Activated CD4-positive, alpha-beta T cell treated with anti-CD3 and anti-CD28 coated beads for 36 hours (primary cell): ENCODE measurements at places on chromosomes 5 and 9. TPM values are rescaled to one million over a fixed set of nuclear protein-coding genes. Genes with fewer than 3 reads are reported as not detected.
A peak's percentile ranks its signal among the peaks of the same experiment; 100 is the strongest.

The PLEKHG4B gene
- total RNA-seq, result 0.25 TPM

The MLANA gene
- total RNA-seq, result not detected

The PCDHA1 gene
- total RNA-seq, result not detected

The PTGS1 gene
- not detected for total RNA-seq

The ITK gene
- 208 TPM for total RNA-seq

The DNM1 gene
- 0.72 TPM for total RNA-seq

The S1PR3 gene
- 1.2 TPM for total RNA-seq

The CCDC171 gene
- 2.9 TPM for total RNA-seq

GRCh38 chr5:73393611-73394489 lies 54.7 kb downstream of the FOXD1 start:
- no peaks in the 10 kb centered on the region for H3K36me3 ChIP-seq
- DNase-seq, result no peak
- peaks cover 3% of the 10 kb centered on the region for H3K4me1 ChIP-seq
- no peak overlapping the region for H3K27ac ChIP-seq

- H3K27ac ChIP-seq, result no peak overlapping the region
- H3K27me3 ChIP-seq, result peaks cover 53% of the 10 kb centered on the region
- no peak overlapping the region for H3K4me3 ChIP-seq
- H3K36me3 ChIP-seq, result peaks cover 6% of the 10 kb centered on the region
- DNase-seq, result peak; percentile 32
Measured at GRCh38 chr9:36987891-36988290, 46.2 kb downstream of the PAX5 start.

GRCh38 chr5:158084292-158084691 lies 225.3 kb upstream of the CLINT1 start:
- no peak overlapping the region for H3K27ac ChIP-seq
- no peaks in the 10 kb centered on the region for H3K4me1 ChIP-seq
- DNase-seq, result no peak

GRCh38 chr9:6894135-6894534 lies 136.4 kb downstream of the KDM4C start:
- peaks cover 35% of the 10 kb centered on the region for H3K36me3 ChIP-seq
- no peak overlapping the region for H3K27ac ChIP-seq
- H3K4me3 ChIP-seq, result no peak overlapping the region
- H3K27me3 ChIP-seq, result no peaks in the 10 kb centered on the region
- peak; percentile 31 for DNase-seq

- H3K4me1 ChIP-seq, result peaks cover 12% of the 10 kb centered on the region
- H3K4me3 ChIP-seq, result no peak overlapping the region
- H3K36me3 ChIP-seq, result peaks cover 31% of the 10 kb centered on the region
- H3K27me3 ChIP-seq, result no peaks in the 10 kb centered on the region
- no peak overlapping the region for H3K27ac ChIP-seq
Measured at GRCh38 chr9:37899041-37899440, 4.9 kb downstream of the SLC25A51 start.

GRCh38 chr9:138098116-138098907 lies 220.7 kb downstream of the CACNA1B start:
- no peak for DNase-seq
- H3K36me3 ChIP-seq, result no peaks in the 10 kb centered on the region
- H3K27me3 ChIP-seq, result no peaks in the 10 kb centered on the region
- no peak overlapping the region for H3K27ac ChIP-seq

- H3K4me1 ChIP-seq, result no peaks in the 10 kb centered on the region
- DNase-seq, result no peak
- no peak overlapping the region for H3K4me3 ChIP-seq
- H3K27ac ChIP-seq, result no peak overlapping the region
- H3K36me3 ChIP-seq, result no peaks in the 10 kb centered on the region
Measured at GRCh38 chr9:101691657-101692056, 46.8 kb downstream of the GRIN3A start.

GRCh38 chr5:73307645-73308355 lies 134.8 kb downstream of the TMEM174 start:
- peaks cover 10% of the 10 kb centered on the region for H3K4me1 ChIP-seq
- peaks cover 78% of the 10 kb centered on the region for H3K27me3 ChIP-seq
- H3K27ac ChIP-seq, result no peak overlapping the region
- H3K4me3 ChIP-seq, result no peak overlapping the region

DNA sequence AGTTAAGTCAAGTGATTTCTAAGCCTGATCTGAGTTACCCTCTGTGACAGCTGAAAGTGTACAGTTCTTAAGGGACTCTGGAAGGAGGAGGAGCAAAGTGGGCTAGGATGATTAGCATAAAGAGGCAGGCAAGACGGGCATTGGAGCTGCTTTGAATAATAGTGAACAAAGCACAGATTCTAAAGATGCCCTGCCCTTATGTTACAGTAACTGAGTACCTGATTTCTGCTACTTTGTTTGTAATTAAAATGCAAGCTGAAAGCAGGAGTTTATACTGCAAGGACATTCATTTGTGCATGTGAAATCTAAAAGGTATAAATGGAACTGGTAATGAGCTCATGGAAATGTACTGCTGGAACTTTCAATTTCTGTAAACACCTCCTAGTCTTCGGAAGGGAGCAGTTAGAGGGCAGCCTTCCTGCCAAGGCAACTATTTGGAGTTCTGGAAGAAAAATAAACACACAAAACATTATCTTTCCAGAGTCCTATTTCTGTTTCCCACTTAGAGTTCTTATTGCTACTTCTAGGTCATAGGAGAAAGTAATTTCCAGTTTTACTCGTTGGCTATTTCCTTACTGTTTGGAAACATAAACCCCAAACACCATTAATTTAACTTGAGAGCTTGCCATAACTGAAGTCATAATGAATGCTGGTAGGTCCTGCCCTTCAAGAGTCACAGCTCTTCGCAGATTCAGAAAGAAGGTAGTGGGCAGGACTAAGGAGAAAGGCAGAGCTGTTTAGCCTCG lies at the start of gene RANBP3L:
Gene RANBP3L, minus strand, starts transcription at position 45 of the 746 bp plus-strand sequence. CDS start 486 bp downstream, outside the sequence.
- no peak for DNase-seq
- no peak within 1 kb of the TSS for H3K4me3 ChIP-seq

GRCh38 chr5:93022211-93022610 lies 558.8 kb downstream of the NR2F1-AS1 start:
- no peaks in the 10 kb centered on the region for H3K27me3 ChIP-seq
- no peak overlapping the region for H3K27ac ChIP-seq
- H3K36me3 ChIP-seq, result no peaks in the 10 kb centered on the region
- no peak overlapping the region for H3K4me3 ChIP-seq

DNA sequence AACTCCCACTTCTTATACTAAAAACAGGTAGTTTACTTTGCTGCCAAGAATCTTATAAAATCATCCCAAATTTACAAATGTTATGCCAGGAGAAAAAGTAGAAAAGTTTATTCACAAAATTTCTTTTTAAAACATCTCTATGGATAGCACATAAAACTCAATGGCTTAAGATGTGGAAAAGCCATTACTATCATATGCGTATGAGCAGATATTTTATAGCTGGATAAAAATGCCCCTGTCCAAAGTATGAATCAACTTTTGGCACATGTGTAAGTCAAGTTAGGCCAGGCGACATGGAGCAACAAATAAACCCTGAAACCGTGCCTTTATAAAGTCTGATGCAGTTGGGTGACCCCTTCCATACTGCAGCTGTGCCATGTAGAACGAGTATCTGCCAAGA lies 38.6 kb upstream of the FBP1 start:
- H3K27ac ChIP-seq, result no peak overlapping the region
- DNase-seq, result no peak
- H3K36me3 ChIP-seq, result no peaks in the 10 kb centered on the region
- no peak overlapping the region for H3K4me3 ChIP-seq

GRCh38 chr5:32129074-32129598 lies 45.0 kb downstream of the GOLPH3 start:
- peaks cover 34% of the 10 kb centered on the region for H3K4me1 ChIP-seq
- DNase-seq, result no peak
- H3K4me3 ChIP-seq, result no peak overlapping the region
- H3K27ac ChIP-seq, result peak overlapping the region; percentile 67

DNA sequence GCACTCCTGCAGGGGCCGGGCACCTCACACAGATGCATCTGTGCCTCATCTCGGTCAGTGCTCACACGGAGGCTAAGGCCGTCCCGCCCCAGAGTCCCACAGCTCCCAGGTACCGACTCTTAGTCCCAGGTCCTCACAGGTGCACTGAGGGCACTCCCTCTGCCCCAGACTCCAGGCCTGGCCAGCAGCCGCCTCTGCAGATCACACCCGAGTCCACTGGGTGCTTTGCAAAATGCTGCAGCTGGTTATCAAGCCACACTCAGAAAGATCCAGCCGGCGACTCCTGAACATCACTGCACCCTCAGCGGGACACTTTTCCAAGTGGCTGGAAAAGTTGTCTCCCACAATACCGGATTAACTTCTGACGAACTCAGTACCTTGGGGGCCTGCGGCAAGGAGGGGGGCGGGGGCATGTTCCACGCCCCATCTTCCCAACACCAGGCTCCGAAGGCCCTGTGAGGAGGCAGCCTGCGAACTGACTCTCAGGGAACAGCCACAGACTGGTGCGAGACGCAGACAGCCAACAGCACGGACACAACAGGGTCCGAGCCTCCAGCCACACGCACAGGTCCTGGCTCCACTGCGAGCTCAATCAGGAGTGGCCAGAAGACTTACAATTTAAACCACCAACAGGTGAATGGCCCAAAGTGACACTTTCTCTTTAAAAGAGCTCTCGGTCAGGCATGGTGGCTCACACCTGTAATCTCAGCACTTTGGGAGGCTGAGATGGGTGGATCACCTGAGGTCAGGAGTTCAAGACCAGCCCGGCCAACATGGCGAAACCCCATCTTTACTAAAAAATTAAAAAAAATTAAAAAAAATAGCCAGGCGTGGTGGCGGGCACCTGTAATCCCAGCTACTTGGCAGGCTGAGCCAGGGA lies 4.0 kb downstream of the BRD3 start:
- H3K4me1 ChIP-seq, result peaks cover 45% of the 10 kb centered on the region
- DNase-seq, result no peak
- H3K27ac ChIP-seq, result no peak overlapping the region
- H3K4me3 ChIP-seq, result no peak overlapping the region
- no peaks in the 10 kb centered on the region for H3K27me3 ChIP-seq
- no peaks in the 10 kb centered on the region for H3K36me3 ChIP-seq

DNA sequence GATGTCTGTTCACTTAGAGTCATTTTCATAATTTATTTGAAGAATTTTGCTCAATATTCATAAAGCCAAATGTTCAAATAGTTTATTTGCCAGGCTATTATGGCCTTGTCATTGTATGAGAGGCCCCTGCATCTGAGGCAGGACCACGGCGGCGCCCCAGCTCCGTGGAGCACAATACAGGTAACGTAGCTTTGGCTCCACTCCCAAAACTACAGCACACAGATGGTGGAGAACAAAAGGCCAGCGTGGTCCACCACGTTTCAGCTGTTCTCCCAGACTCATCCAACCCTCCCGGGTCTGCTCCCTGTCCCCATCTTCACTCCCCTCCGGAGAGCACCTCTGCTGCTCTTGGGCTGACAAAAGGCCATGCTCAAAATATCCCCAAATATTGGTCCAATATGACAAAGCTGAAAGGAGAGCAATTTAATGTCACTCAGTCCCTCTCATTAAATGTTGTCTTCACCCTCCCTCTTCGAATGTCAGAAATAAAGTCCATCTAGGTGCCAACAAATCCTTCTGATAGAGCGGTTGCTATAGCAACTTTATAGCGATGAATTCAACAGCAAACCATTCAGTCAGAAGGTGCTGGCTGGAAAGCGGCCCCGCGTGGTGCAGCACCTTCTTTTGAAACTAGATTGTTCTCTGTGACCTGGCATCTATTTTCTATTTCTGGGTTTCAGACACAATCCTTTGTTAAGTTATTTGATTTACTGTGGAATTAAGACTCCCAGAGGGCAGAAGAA lies 504.3 kb downstream of the ARHGEF28 start:
- no peak overlapping the region for H3K27ac ChIP-seq
- peaks cover 11% of the 10 kb centered on the region for H3K27me3 ChIP-seq

GRCh38 chr9:98290411-98290810 lies 35.0 kb upstream of the TBC1D2 start:
- H3K36me3 ChIP-seq, result no peaks in the 10 kb centered on the region
- peaks cover 5% of the 10 kb centered on the region for H3K27me3 ChIP-seq
- no peak for DNase-seq
- no peak overlapping the region for H3K27ac ChIP-seq
- no peaks in the 10 kb centered on the region for H3K4me1 ChIP-seq

DNA sequence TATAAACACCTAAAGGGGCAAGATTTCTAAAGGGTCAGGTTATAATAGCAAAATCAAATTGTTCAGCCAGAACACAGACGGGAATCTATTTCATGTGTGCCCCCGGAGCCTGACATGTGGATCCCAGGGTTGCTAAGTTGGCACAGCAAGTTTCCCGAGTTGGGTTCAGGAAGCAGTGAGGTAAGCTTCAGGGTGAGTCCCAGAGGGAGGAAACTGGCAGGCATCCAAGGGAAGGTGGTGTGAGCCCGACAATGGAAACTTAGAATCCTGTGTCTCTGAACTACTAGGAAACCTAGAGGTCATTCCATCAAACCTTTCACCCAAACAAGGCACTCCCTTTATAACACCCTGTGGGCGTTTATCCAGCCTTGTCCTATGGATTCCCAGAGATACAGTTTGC lies 98.4 kb downstream of the ADRB2 start:
- H3K4me1 ChIP-seq, result peaks cover 5% of the 10 kb centered on the region
- peaks cover 26% of the 10 kb centered on the region for H3K27me3 ChIP-seq
- H3K27ac ChIP-seq, result no peak overlapping the region
- H3K4me3 ChIP-seq, result no peak overlapping the region
- H3K36me3 ChIP-seq, result no peaks in the 10 kb centered on the region
- no peak for DNase-seq

DNA sequence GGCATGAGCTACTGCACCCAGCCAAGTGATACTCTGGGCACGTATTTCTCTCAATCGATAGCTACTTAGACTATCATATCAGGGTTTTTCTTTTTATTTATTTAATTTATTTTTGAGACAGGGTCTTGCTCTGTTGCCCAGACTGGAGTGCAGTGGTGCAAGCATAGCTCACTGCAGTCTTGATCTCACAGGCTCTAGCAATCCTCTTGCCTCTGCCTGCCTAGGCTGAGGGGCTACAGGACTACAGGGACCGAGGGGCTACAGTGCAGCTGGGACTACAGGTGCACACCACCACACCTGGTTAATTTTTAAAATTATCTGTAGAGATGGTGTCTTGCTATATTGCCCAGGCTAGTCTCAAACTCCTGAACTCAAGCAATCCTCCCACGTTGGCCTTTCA lies 20.3 kb upstream of the ANKHD1 start:
- no peak overlapping the region for H3K27ac ChIP-seq
- H3K4me1 ChIP-seq, result peaks cover 14% of the 10 kb centered on the region
- H3K4me3 ChIP-seq, result no peak overlapping the region

DNA sequence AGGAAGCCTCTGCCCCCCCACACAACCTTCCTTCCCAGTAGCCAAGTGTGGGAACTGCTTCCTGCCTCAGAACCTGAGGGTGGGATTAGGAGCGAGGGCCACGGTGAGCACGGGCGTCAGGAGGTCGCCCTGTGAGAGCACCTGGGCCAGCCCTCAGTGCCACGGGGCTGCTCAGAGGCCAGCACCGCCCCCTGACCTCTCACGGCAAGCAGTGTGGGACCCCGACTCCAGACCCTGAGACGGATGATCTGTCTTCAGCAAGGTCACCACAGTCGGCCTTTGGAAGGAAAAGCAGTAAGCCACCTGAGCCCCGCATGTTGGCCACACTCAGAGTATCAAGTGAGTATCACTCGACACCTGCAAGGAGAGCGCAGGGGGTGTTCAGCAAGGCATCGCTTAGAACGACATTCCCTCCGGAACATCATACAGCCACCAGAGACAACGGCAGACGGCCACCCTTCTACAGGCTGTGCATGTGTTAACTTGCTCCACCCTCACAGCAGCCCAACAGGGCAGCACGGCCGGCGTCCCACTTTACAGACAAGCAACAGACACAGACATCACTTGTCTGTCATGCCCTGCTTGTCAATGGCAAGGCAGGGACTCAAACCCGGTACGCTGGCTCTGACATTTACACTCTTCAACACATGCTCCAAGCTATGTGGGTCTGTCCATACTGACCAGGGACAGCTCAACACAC lies 50.2 kb downstream of the IPPK start:
- no peak overlapping the region for H3K4me3 ChIP-seq
- DNase-seq, result no peak
- no peak overlapping the region for H3K27ac ChIP-seq
- no peaks in the 10 kb centered on the region for H3K4me1 ChIP-seq
- peaks cover 24% of the 10 kb centered on the region for H3K36me3 ChIP-seq
